RKO (cell line): ENCODE measurements at places on chromosomes 7 and 10.

GRCh38 chr7:26293569-26294308, 2.1 kb downstream of the SNX10 start:
- DNase-seq: no peak

DNA sequence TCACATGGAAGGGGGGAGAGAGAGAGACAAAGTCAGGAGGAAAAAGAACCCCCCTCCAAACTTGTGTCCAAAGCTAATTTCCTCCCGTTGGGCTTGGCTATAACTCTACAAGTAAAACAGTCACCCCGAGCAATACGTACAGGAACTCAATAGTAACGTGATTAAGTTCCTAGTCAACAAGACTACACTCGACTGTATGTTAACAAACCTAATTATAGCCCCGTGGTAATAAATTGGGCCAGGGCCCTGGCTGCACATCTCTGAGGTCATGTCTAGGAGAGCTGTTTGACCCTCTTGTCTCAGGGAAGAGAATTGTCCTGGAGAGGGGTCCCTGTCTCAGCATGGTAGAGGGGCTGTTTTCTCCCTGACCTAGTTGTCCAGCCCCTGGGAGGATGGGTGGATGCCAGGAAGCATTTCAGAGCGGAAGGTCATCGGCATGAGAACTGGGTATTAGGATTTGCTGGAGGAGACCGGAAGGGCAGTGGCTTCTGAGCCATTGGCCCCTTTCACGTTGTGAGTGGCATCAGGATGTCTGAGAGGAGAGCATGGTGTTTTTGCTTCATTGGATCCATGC, 60.2 kb upstream of the COMTD1 start:
- peak; percentile 27 for DNase-seq

GRCh38 chr7:155706376-155706775, 61.9 kb downstream of the RBM33 start:
- DNase-seq: no peak

DNA sequence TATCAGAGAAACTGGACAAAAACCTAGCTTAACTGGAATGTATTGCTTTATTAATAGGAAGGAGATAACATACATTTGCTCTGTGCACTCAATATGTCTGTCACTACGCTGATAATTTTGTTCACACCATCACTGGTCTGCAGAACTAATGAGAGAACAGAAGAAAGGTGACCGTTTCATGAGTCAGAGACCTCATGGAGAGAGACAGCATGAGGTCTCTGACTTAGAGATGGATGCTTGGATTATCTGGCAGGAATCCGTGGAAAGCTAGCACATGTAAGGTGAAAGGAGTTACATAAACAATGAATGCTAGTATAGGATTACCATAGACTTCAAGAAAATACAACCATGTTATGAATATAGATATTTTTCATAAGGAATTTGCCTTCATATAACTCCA, 947.3 kb downstream of the IPMK start:
- DNase-seq: peak; percentile 14

GRCh38 chr10:75226656-75227055, 9.1 kb downstream of the COMTD1 start:
- DNase-seq: no peak

- DNase-seq: peak; percentile 93
These were observed 418.9 kb downstream of the MDFIC start for GRCh38 chr7:115340828-115341227.

GRCh38 chr7:15245831-15246230, 316.0 kb downstream of the AGMO start:
- DNase-seq: no peak
